CD14-positive monocyte (primary cell): ENCODE measurements at places on chromosomes 1 and 21. TPM values are rescaled to one million over a fixed set of nuclear protein-coding genes. Genes with fewer than 3 reads are reported as not detected.
A peak's percentile ranks its signal among the peaks of the same experiment; 100 is the strongest.

- no peak for DNase-seq
Observed at GRCh38 chr21:42594616-42595282, 58.7 kb upstream of the PDE9A start.

- DNase-seq = peak; percentile 28
Observed at GRCh38 chr1:92995441-92996430, 34.5 kb upstream of the DIPK1A start.

GRCh38 chr1:98077691-98078090 is 156.9 kb upstream of the DPYD start:
- no peak for DNase-seq

GRCh38 chr1:200311256-200311655 is 98.6 kb downstream of the ZNF281 start:
- peak; percentile 74 for DNase-seq

DNA sequence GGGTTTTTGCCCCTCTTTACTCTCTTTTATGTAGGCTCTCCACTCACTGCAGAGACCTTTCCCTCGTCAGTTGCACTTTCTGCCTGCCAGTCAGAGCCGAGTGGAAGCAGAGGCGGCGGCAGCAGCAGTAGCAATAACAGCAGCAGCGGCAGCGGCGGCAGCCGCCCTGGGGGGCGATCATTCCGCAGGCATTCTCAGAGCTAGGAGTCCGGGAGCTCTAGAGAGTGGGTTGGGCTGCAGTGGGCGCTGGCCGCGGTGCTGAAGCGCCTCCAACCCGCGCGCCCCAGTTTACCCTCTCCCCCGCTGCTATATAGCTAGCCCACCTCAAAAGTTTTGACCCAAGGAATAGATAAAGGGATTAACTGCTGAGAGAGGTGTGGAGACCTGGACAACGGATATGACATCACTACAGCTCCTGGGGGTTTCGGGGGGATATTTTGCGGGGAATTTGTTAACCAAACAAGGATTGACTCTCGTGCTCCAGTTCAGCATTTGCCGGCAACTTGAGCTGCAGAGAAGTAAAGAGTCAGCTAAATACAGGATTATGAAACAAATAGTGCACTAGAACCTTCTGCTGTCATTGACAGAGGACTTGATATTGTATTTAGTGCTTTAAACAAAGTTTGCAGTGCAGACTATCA is at the start of gene OLFM3:
Gene OLFM3, minus strand, starts transcription at position 102 of the 641 bp plus-strand sequence.
- DNase-seq = no peak

- DNase-seq = no peak
Observed at GRCh38 chr1:40314721-40315238, 2.3 kb downstream of the COL9A2 start.

DNA sequence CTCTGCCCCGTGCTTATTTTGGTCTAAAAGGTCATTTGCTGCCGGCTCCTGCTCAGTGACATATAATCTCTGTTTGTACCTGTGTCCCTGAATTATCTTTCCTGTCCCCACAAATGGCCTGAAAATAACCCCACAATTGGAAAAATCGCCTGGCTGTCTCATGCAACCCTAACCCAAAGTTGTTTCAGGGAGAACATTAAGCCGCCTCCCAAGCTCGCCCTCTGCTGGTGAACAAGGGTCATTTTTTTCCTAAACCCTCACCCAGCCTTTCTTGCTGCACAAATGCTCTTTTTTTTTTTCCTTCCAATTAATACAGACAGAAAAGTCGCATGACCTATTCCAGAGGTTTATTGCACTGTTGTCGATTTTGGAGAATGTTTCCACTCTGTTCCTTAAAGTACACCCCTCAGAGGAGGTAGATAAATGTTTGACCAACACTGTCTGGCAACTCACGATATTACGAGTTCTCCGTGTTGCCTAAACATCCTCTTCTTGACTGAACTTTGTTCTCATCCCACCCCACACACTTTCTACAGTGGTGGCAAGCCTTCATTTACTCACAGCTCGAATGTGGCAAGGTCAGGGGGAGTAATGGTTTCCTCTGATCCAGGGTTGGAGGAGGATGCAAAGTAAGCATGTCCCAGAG is 148.7 kb downstream of the ZZZ3 start:
- peak; percentile 39 for DNase-seq

DNA sequence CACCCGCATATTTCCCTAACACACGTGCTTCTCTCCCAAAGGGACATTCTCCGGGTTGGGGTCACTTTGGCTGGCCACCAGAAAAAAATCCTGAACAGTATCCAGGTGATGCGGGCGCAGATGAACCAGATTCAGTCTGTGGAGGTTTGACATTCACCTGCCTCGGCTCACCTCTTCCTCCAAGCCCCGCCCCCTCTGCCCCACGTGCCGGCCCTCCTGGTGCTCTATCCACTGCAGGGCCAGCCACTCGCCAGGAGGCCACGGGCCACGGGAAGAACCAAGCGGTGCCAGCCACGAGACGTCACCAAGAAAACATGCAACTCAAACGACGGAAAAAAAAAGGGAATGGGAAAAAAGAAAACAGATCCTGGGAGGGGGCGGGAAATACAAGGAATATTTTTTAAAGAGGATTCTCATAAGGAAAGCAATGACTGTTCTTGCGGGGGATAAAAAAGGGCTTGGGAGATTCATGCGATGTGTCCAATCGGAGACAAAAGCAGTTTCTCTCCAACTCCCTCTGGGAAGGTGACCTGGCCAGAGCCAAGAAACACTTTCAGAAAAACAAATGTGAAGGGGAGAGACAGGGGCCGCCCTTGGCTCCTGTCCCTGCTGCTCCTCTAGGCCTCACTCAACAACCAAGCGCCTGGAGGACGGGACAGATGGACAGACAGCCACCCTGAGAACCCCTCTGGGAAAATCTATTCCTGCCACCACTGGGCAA is 59.1 kb downstream of the LACTBL1 start:
- DNase-seq = no peak

DNA sequence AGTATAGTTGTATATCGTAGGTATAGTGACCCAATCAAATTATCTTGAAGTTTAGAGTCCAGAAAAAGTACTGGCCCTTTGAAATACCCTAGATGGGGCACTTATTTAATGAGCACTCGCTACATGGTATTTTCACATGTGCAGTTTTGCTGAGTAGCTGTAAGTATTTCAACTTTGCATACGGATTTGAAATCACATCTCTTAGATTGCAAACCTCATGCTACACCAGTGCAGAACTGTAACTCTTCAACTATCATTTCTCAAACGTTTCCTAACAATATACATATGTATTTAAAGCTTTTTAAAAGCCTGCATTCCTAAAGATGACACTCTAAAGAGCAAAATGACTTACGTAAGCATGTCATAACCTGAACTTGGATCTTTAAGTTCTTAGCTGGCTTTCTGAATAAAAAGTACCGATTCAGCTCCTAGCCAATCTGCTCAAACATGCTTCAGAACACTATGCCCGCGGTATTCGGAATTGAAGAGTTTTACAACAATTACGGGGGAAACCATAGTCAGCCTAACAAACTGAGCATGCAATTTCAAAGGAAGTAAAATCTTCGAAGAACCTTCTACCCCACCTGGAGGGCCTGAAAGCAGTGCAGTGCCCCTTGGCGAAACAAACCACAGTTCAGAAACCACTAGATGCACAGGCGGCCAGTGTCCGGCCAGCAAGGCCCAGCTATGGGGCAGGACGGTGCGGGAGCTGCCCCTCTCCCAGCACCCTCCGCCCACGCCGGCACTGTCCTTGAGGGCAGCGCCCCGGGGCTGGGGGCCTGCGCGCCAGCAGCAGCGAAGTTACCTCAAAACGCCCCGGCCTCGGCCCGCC is 863 bp downstream of the FH start:
- DNase-seq = no peak

DNA sequence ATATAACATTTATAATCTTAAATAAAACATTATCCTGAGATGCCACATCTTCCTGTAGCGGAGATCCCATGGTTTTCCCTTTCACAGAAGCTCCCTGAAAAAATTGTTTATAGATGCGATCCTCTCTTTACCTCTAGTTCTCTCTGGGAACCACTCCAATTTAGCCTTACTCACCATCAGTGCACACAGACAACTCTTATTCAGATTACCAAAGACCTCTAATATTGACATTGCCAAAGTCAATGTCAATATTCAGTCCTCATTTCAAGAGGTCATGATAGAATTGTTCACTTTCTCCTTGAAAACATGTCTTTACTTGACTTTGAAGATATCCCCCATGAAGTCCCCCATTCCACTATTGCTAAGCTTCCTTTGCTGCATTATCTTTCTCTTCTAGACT is 248.8 kb downstream of the CTH start:
- no peak for DNase-seq

GRCh38 chr1:196209265-196209664 is 399.0 kb downstream of the KCNT2 start:
- DNase-seq = no peak

The KCNJ10 gene
- polyA plus RNA-seq = not detected

The KPRP gene
- not detected for polyA plus RNA-seq
